ENCODE measurements at places on chromosomes 5 and 9.
A peak's percentile ranks its signal among the peaks of the same experiment; 100 is the strongest.

- DNase-seq: no peak
Measured at GRCh38 chr5:174436750-174437149, 287.6 kb upstream of the MSX2 start.

DNA sequence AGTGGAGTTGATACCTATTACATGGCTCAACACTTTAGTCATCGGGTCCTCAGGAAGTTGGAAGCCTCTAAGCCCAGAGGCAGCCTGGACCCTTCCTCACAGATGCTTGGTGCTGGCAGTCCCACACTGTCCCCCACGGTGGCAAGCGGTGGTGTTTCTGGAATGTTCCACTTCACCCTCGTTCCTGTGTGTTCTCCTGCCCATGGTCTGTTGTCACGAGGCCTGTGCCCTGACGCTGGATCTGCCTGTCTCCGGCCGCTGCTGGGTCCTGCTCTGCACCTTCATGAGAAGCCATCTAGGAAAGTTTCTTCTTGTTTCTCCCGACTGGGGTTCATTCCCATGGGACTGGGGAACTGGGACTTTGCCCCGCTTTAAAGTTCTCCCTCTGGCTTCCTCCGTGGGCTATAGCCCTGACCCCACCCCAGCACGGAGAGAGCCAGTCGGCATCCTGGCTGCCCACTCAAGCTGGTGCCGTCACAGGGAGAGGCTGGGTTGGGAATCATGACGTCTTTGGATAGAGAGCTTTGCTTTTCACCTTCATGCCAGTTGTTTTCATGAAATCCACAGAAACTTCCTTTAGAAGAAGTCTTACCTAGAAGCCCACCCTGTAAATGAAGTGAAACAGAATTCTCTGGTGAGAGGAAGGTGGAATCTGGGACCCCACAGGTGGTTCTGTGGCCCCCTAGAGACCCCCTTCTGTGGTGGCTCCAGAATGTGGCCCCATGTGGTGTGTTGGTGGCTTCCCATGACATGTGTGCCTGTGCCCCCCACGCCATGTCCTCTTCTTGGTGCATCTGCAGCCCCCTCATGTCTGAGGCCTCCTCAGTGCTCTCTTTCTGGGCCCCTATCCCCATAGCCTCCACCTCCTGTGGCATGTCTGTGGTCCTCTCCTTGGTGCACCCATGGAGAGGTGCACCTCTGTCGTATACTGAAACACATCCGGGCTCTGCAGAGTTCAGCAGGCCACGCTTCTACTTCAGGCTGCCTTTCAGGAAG is 43.8 kb downstream of the TRIP13 start:
- DNase-seq: no peak

GRCh38 chr9:3971391-3972082 is 328.3 kb downstream of the GLIS3 start:
- no peak for DNase-seq

DNA sequence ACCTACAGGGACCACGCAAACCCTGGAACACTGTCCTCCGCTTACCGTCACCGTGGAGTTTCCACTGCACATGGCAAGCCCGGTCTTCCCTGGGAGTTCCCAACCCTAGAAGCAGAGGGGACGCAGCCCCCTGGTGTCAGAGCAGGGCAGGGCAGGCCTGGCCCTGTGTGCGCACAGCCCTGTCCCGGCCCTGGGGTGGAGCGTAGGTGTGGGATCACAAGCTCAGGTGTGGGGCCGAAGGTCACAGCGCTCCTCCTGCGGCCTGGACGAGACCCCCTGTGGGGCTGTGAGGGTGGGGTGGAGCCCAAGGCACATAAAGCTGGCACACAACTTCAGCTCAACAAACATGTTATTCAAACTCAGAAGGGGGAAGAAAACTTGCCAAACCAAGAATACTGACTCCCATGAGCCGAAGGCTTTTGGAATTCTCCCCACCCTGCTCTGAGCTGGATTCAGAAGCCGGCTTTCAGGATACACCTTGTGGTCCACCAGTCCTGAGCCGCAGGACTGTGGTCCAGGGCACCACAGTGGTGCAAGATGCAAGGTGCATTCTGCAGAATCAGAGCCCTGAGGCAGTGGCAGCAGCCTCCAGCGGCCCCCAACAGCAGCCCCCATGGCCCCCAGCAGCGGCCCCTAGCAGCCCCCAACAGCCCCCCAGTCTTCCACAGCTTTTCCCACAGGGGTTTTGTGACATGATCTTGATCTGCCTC is 11.8 kb upstream of the EXOC3 start:
- DNase-seq: peak; percentile 32

DNA sequence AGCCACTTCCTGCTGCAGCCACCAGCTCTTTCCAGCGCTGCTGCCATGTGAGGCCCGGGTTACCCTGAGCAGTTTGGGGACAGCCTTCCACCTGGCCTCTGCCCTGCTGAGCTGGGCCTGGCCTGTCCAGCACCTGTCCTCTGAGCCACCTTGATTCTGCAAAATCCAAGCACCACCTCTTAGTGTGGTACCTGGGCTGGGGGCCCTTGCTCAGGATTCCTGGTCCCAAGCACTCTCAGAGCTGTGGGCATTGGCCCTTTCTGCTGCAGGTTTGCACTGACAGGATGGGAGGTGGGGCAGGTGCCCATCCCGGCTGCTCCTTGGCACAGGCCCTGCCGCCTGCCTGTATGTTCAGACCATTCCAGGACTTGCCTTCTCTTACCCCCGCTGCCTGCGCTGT is 309.2 kb upstream of the IRX4 start:
- no peak for DNase-seq

DNA sequence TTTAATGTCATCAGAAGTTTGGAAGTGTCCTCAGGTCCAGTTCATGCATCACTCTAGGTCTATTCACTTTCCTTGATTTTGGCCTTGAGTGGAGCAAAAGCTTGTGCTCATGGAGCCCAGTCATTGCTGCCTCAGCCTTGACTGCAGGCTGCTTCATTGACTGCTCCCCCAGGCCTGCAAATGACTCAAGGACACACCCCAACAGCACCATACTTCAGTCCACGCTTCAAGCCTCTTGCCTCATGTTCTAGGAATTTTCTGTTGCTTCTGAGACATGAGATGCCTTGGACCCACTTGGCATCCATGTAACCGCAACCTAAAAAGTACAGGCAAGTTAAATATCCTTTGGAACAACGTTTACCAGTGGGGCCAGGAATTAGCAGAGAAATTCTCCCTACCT is 193.7 kb downstream of the PIK3R1 start:
- peak; percentile 46 for DNase-seq

DNA sequence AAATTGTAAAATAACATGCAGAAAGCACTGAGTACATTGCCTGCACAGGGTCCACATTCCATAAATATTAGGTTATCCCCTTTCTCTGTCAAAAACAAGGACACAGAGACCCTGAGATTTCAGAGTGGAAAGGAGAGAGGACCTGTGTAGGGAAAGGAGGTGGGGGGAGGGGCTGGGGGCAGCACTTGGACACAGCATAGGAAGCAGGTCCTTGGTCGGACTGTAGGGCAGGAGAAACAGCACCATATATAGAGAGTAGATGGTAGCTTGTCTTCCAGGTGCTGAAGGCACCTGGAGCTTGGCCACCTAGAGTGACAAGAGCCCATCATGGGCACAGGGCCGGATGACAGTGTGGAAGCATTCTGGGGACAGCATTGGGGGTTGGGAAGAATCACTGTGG is 2.4 kb downstream of the TPM2 start:
- no peak for DNase-seq

GRCh38 chr5:170638454-170639220 is 134.8 kb downstream of the KCNIP1 start:
- peak; percentile 38 for DNase-seq

GRCh38 chr5:138658676-138659075 is 83.5 kb upstream of the HSPA9 start:
- no peak for DNase-seq

- DNase-seq: peak; percentile 72
Measured at GRCh38 chr9:97386733-97387503, 25.0 kb upstream of the TDRD7 start.

DNA sequence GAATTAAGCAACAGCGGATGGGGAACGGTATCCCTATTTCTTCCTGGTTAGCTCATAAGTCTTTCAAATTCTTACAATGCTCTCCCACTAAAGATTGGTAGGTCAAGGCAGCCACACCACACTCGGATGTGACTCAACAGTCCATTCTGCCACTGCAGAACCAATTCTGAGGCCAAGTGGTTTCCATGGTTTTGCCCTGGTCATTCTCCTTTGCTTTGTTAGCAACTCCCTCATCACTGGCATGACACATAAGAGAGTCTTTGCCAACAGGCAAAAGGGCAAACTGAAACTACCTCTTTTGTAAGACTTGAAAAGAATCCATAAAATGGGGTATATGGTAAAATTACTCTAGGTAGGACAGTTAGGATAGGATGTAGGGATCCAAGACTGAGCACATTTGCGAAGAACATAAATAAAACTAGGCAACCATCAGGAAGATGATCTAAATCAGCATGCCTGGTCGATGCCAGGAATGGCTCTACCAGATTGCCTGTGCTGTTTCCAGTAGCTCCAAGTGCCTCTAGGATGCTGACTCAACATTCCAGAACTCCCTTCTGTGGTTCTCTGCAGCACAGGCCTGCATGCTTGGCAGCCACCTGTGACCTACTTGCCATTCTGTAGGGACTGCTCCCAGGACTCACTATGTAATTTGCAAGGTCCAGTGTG is 105.4 kb downstream of the DCP2 start:
- no peak for DNase-seq

- peak; percentile 4 for DNase-seq
Measured at GRCh38 chr9:27348785-27349697, 52.1 kb upstream of the EQTN start.

DNA sequence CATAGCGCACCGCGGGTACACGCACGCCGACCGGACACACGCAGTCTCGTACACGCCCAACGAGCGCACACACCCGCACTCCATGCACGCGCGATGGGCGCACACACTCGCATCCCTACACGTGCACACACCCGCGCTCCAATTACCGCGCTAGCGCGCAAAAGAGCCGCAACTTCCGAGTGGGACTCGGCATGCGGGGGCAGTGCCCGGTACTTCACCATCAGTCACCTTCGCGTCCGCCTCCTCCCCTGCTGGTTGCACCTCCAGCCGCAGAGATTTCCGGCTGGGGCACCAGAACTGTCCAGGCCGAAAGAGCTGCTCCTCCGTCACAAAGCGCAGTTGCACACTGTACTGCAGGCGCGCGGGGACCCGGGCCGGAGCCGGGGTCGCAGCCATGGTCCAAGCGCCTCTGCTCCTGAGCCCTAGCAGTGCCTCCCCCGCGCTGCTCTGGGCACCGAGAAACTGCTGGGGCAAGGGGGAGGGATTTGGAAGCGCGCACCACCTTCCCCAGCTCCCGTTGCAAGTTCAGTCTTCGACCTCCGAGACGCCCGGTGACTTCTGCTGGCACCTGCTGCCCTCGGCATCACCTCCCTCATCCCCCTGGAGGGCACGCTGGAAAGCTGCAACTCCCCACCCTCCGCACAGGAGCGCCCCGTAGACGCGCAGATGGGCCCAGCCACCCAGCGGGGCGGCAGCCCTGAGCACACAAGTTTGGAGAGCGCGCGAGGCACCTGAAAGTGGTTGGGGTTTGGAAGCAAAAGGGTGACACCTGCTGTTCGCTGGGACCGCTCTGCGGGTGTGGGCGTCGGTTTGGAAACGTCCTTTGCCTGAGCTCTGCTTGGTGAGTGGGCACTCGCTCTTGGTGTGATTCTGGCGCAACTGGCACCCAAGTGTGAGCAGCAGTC is 337.4 kb upstream of the PUM3 start:
- DNase-seq: peak; percentile 29

- no peak for DNase-seq
Measured at GRCh38 chr5:35852084-35852734, 4.5 kb upstream of the IL7R start.

- DNase-seq: no peak
Measured at GRCh38 chr9:124489222-124489621, 18.0 kb downstream of the NR5A1 start.

GRCh38 chr5:132411304-132412013 is 41.9 kb downstream of the SLC22A5 start:
- DNase-seq: no peak

- DNase-seq: no peak
Measured at GRCh38 chr5:152608458-152608857, 203.4 kb upstream of the NMUR2 start.

DNA sequence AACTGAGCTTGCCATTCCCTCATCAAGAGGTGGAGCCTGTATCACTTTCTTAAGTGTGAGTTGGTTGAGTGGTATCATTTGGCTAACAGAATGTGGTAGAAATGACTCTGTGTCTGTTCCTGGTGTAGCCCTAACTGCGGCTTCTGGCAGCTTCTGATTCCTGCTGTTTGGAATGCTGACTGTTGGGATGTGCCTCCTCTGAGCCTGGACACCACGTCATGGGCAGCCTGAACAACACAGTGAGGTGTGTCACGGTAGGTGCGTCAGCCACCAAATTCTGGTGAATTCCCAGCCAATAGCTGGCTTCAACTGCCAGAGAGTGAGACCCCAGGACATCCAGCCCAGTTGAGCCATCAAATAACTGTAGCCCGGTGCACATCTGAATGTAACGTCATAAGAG is 6.1 kb upstream of the C9orf152 start:
- DNase-seq: no peak

DNA sequence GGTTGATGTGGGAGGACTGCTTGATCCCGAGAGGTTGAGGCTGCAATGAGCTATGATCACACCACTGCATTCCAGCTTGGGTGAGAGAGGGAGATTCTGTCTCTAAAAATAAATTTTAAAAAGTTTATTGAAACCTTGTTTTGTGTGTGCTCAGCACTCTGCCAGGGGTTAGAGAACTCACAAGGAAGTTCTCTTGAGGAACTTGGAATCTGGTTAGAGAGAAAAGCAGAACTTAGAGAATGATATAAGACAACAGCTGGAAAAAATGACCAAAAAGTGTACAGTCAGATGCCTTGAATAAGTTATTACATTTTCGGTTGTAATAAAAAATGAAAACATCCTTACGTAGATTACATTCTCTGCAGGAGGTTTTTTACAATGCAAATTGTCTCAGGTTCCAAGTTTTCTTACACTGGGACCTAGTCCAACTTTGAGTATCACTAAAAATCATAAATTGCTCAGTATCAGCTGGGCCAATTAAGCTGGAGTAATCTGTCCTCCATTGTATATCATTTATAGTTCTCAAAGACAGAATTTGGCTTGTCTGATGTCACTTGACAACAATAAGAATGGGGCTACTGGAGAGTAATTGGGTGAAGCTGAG is 21.7 kb upstream of the TENT2 start:
- no peak for DNase-seq

- DNase-seq: no peak
Measured at GRCh38 chr5:95686651-95687050, 3.9 kb upstream of the SPATA9 start.

- DNase-seq: no peak
Measured at GRCh38 chr5:109947667-109948066, 257.9 kb downstream of the MAN2A1 start.

DNA sequence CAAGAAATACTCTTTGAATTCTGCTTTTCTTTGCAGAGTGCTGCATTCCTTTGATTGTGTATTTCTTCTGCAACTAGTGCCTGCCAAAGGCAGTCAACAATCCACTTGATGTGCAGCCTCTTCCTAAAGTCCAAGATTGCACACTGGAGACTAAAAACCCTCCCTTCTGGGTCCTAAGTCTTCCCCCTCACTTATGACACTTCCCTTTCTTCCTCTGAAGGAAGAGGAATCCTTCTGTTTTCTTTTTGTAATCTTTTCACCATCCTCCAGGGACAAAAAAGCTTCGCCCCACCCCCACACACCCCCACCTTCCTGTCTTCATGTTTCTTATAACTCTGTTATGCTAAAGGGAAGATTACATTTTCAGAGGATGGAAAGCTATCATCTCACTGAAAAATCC is 39.9 kb downstream of the WDR36 start:
- DNase-seq: no peak

- peak; percentile 75 for DNase-seq
Measured at GRCh38 chr5:140362875-140363630, 3.1 kb downstream of the SLC4A9 start.
